ENCODE measurements at places on chromosomes 7 and 10. TPM values are rescaled to one million over a fixed set of nuclear protein-coding genes. Genes with fewer than 3 reads are reported as not detected.

GRCh38 chr10:58625070-58625469, 112.4 kb downstream of the BICC1 start:
- H3K4me1 ChIP-seq, result no peaks in the 10 kb centered on the region
- no peak overlapping the region for H3K27ac ChIP-seq
- H3K36me3 ChIP-seq, result no peaks in the 10 kb centered on the region
- DNase-seq, result no peak
- no peaks in the 10 kb centered on the region for H3K27me3 ChIP-seq

DNA sequence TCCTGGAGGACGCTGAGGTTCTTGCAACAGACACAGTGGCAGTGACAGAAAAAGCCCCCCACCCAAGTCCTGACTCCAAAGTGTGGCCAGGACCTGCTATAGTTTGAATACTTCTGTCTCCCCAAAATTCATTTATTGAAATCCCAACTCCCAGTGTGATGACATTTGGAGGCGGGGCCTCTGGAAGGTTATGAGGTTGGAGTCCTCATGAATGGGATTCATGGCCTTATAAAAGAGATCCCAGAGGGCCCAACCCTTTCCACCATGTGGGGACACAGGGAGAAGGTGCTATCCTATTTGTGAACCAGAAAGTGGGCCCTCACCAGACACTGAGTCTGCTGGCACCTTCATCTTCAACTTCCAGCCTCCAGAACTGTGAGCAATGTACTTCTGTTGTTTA, 18.3 kb downstream of the ANXA11 start:
- no peaks in the 10 kb centered on the region for H3K36me3 ChIP-seq
- H3K4me3 ChIP-seq, result no peak overlapping the region
- H3K4me1 ChIP-seq, result no peaks in the 10 kb centered on the region
- DNase-seq, result no peak
- H3K27me3 ChIP-seq, result no peaks in the 10 kb centered on the region
- H3K27ac ChIP-seq, result no peak overlapping the region

DNA sequence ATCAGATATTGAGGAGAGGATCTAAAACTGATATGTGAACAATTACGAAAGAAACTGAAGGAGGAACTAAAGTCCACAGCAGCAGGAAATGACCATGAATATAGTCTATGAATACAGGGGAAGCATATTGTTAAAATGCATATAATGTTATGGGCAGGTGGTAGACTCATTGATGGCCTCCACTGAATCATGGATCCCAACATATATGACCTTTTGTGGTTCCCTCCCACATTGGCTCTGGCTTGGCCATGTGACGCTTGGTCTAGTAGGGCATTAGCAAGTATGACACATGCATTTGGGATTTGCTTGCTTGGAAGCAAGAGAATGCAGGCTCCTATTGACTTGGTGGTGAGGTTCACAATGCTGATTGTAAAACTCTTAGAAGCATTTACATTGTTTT, 55.2 kb upstream of the RAB18 start:
- H3K4me1 ChIP-seq, result no peaks in the 10 kb centered on the region
- no peaks in the 10 kb centered on the region for H3K36me3 ChIP-seq
- no peak overlapping the region for H3K27ac ChIP-seq
- DNase-seq, result no peak

DNA sequence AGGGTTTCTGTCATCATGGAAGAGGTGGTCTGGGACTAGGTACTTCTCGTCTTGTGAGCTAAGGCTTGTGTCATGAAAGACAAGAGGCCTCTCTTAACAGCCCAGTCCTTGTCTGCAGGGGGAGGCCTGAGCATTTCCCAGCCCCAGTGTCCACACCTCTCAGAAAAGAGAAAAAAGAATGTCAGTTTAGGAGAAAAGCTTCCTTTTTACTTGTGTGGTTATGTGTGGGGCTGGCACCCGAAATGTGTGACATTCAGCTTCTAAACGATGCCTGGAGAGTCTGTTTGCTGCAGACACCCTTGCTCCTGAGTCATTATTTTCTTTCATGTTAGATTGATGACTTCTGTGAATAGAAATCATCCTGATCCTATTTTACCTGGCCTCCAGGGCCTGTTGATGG, 67.4 kb downstream of the LANCL2 start:
- no peaks in the 10 kb centered on the region for H3K36me3 ChIP-seq
- H3K27me3 ChIP-seq, result peaks cover 6% of the 10 kb centered on the region
- peaks cover 6% of the 10 kb centered on the region for H3K4me1 ChIP-seq
- no peak overlapping the region for H3K27ac ChIP-seq

GRCh38 chr10:44183667-44184632, 200.9 kb downstream of the CXCL12 start:
- no peak for DNase-seq
- H3K4me1 ChIP-seq, result no peaks in the 10 kb centered on the region
- no peak overlapping the region for H3K4me3 ChIP-seq
- H3K36me3 ChIP-seq, result no peaks in the 10 kb centered on the region
- H3K27me3 ChIP-seq, result peaks cover 3% of the 10 kb centered on the region
- H3K27ac ChIP-seq, result no peak overlapping the region

GRCh38 chr7:45255187-45255586, 97.6 kb downstream of the RAMP3 start:
- H3K4me1 ChIP-seq, result peaks cover 3% of the 10 kb centered on the region
- no peak overlapping the region for H3K4me3 ChIP-seq
- no peak overlapping the region for H3K27ac ChIP-seq
- H3K36me3 ChIP-seq, result no peaks in the 10 kb centered on the region
- DNase-seq, result no peak

The IFIT1B gene
- not detected for total RNA-seq

The HK1 gene
- 240 TPM for total RNA-seq

The TACR2 gene
- total RNA-seq, result not detected

The GHRHR gene
- not detected for total RNA-seq

Measured in glutamatergic neuron (in vitro differentiated cells).